ENCODE measurements at places on chromosomes 13 and 19.

GRCh38 chr13:66830940-66831716 lies 399.0 kb downstream of the PCDH9 start:
- no peak for DNase-seq

- DNase-seq, result no peak
These were observed 753.9 kb downstream of the OLFM4 start for GRCh38 chr13:53782488-53782961.

DNA sequence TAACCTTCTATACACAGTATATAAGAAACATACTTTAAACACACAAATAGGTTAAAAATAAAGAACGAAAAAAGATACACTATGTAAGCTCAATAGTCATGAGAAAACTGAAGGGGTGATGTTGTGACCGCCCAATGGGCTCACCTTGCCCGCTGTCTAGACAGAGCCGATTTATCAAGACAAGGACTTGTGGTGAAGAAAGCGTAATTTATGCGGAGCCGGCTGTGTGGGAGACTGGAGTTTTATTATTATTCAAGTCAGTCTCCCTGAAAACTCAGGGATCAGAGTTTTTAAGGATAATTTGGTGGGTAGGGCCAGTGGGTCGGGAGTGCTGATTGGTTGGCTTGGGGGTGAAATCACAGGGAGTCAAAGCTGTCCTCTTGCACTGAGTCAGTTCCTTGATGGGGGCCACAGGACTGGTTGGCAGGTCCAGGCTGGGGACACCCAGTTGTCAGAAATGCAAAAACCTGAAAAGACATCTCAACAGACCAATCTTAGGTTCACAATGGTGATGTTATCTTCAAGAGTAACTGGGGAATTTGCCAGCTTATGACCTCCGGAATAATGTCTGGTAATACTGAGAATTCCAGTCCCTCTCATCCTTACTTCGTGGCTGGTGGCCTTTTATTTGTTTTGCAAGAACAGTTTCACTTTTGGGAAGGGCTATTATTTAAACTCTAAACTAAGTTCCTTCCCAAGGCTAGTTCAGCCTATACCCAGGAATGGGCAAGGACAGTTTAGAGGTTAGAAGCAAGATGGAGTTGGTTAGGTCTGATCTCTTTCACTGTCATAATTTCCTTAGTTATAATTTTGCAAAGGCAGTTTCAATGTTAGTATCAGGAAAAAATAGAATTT lies 96.6 kb downstream of the UBL3 start:
- DNase-seq, result no peak

DNA sequence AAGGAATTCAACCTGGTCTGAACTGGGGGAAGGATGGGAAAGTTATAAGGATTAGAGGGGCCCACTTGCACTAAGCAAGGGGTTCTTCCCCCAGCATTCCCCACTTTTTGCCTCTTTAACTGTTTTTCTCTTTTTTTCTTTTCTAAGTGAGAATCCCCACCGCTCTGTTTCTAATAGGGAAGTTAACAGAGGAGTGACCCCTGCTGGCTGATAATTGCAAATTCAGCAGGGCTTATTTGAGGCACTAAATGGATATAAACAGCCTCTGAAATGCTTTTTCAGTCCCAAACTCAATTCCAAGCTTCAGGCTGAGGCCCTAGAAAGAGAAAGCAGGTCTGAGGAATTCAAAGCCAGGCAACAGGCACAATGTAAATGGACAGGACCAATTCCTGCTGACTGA lies 38.2 kb upstream of the CEACAM21 start:
- DNase-seq, result peak; percentile 44

DNA sequence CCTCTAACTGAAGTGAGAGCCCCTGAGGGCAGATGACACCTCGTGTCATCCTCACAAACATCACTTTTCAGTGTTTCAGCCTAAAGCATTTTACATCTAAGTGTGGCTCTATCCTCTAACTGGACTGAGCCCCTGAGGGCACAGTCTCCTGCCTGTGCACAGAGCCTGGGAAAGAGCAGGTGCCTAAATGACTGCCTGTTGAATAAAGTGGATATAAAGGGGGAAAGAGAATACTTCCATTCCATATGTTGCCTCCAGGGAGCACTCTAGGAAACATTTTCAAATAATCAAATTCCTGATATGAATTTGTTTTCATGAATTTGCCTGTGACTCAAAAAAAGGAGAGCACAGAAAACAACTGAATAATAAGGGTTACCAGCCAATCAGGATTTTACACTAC lies 32.2 kb downstream of the CNMD start:
- DNase-seq, result no peak

GRCh38 chr13:50994651-50995050 lies 85.1 kb downstream of the RNASEH2B start:
- DNase-seq, result no peak

GRCh38 chr19:6812612-6813011 lies 40.1 kb downstream of the VAV1 start:
- no peak for DNase-seq

GRCh38 chr19:18445262-18445948 lies 7.5 kb upstream of the ISYNA1 start:
- DNase-seq, result no peak

GRCh38 chr19:18601875-18602274 lies 4.7 kb downstream of the CRLF1 start:
- DNase-seq, result no peak

DNA sequence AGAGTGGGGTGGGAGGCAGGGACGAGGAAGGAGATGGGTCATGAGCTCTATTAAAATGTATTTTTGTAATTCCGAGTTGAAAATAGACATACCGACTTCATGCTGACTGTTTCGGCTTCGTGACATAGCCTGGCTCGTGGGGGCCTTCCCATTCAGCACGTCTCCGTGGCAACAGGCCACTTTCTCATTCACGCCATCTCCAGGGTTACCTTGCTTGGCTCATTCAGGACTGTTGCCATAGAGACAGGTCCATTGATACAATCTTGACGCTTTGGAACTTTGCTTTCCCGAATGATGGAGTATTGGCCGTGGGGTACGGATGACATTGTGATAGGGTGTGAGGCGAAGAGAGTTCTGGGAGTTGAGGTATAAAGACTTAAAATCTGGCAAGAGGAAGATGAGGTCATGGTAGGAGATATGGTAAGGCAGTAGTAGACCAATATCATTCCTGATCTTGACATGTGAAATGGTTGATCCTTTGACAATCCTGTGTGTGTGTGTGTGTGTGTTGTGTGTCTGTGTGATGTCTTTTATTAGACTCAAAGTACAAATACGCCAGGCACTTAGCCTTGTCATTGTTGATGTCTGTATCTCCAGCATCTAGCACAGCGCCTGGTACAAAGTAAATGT lies 97.3 kb downstream of the CACNA1A start:
- no peak for DNase-seq

- no peak for DNase-seq
These were observed 2.4 kb downstream of the CD33 start for GRCh38 chr19:51227326-51227725.

DNA sequence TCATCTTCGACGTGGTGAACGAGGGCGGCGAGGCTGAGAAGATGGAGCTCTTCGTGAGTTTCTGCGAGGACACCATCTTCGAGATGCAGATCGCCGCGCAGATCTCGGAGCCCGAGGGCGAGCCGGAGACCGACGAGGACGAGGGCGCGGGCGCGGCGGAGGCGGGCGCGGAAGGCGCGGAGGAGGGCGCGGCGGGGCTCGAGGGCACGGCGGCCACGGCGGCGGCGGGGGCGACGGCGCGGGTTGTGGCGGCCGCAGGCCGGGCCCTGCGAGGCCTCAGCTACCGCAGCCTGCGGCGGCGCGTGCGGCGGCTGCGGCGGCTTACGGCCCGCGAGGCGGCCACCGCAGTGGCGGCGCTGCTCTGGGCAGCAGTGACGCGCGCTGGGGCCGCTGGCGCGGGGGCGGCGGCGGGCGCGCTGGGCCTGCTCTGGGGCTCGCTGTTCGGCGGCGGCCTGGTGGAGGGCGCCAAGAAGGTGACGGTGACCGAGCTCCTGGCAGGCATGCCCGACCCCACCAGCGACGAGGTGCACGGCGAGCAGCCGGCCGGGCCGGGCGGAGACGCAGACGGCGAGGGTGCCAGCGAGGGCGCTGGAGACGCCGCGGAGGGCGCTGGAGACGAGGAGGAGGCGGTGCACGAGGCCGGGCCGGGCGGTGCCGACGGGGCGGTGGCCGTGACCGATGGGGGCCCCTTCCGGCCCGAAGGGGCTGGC lies 52.6 kb downstream of the MAP4K1 start:
- no peak for DNase-seq

DNA sequence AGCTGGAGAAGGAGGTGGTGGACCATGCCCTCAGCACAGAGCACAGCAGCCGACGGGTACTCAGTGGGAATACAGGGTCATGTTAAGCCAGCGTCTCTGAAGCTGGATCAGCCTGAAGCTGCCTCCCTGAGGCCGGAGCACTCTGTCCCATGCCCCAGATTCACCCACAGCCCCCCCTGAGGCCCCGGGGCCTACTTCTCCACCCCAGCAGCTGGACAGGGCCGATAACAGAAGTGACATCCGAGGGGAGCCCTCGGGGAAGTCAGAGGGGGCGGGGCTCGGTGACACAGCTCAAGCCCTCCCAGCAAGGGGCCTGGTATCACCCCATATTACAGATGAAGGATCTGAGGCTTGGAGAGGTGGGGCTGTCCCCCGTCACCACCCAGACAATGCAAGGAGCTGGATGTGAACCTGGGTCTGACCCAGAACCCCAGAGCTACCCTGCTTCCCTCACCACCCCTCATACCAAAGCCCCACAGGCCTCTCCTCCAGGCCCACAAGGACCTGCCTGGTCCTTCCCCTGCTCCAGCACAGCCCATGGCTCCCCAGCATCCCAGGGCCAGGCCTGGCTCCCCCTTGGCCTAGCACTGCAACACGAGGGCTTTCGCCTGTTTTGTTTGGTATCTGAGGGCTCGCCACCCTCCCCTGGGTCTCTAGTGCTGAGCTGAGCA lies 5.7 kb downstream of the R3HDM4 start:
- no peak for DNase-seq

DNA sequence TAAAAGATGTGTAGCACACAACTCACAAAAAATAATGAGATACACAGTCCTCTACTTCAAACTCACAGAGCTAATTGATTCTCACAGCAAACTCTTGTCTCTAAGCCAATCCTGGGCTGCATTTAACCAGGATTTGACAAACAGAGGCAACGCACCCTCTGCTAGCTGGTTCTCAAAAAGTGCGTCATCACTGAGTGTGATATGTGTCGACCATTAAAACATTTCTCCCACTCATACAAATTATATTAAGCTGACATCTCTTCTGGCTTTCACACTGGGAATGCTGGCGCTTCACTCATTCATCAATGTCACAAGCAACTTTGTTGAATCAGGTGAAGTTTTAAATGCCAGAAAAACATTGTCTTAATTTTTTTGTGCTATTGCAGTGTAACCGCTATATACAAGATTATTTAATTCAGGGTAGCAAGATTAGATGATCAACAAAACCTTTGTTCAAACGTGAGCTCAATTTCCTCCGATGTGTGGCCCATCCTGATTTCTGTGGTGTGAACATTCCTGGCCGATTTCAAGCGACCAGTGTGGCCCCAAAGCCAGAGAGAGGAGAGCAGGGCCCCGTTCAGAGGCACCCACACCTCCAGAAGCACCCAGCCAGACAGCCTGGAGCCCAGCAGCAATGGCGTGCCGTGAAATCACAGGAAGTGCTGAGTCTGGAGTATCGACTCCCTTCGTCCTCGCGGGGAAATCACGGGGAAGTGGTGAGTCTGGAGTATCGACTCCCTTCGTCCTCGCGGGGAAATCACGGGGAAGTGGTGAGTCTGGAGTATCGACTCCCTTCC lies 49.4 kb downstream of the RASA3 start:
- DNase-seq, result no peak

DNA sequence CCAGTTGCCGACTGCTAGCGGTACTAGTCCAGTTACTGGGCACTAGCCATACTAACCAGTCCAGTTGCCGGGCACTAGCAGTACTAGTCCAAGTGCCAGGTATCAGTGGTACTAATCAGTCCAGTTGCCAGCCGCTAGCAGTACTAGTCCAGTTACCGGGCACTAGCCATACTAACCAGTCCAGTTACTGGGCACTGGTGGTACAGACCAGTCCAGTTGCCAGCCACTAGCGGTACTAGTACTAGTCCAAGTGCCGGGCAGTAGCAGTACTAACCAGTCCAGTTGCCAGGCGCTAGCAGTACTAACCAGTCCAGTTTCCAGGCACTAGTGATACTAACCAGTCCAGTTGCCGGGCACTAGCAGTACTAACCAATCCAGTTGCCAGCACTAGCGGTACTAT lies 124.1 kb upstream of the MCF2L start:
- no peak for DNase-seq

DNA sequence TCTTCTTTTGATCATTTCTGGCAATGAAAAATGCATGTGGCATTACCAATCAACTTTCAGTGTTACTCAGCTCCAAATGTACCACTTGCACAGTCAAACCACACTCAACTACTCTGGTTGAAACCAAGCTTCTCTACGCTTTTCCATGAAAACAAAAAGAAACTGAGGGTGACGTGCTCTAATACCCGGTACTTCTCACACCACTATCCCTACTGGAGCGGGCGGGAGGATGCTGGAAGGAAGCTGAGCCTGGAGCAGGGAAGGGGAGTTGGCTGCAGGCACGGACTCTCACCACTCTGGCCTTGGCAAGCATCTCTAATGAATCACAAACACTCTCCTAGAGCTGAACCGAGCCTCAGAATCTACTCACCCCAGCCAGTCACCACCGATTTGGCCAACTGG lies 48.2 kb downstream of the STK24 start:
- DNase-seq, result no peak
